ENCODE measurements at places on chromosomes 2 and 18.
A peak's percentile ranks its signal among the peaks of the same experiment; 100 is the strongest.

- DNase-seq = peak; percentile 17
These were observed 18.2 kb upstream of the GPR55 start for GRCh38 chr2:230942920-230943896.

- DNase-seq = no peak
These were observed 56.8 kb downstream of the ASAP2 start for GRCh38 chr2:9263428-9263827.

DNA sequence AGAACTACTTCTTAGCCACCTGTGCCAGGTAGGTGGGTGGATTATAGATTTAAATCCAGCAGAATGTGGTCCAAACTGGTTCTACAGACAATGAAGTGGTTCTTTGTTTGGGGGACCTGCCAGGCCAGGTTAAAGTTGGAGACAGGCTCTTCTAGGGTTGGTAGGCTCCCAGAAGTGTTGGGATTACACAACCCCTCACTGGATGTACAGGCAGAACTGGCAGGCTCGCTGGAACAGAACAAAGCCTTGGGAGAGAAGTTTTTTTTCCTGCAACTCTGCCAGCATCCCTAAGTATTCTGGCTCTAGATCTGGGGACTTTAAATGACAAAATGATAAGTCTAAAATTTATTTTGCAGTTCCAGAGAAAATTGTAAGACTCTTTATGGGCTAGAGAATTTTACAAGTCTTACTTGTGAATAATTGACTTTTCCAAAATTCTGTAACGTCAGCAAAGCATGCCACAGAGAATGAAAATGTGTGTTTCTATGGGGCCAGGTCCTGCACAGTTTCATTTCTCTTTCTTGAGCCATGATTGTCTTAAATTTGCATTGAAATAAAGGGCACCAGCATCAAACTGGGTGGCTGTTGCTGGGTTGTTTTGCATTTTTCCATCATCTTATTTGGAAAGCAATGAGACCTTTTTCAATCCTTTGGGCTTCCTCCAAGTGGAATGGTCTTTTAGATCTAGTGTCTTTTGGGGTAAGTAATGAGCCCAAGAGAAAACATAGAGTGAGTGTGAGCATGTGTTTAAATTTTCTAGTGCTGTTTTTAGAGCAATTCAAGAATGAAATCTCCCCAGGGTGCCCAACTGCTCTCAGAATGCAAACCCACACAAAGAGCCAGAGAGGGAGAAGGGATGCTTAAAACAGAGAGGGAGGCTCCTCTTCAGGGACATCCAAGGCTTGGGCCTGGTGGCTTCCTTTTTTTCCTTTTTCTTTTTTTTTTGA is 32.4 kb upstream of the ATL2 start:
- no peak for DNase-seq

DNA sequence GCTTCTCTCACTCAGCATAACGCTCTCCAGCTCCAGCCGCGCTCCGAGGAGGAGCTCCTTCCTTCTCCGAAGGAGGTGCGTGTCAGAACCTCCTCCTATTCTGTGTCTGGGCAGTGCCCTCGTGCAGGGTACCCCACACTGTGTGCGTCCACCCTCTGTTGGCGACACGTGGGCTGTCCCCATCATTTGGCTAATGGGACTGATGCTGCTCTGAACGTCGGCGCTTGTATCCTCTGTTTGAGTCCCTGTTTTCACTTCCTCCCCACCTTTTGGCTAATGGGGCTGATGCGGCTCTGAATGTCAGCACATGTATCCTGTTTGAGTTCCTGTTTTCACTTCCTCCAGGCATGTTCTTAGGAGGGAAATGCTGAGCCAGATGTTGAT is 22.2 kb downstream of the KCNG2 start:
- DNase-seq = no peak

GRCh38 chr2:66521291-66521922 is 86.5 kb downstream of the MEIS1 start:
- DNase-seq = no peak

- no peak for DNase-seq
These were observed 96.5 kb upstream of the PIEZO2 start for GRCh38 chr18:11245879-11246278.

DNA sequence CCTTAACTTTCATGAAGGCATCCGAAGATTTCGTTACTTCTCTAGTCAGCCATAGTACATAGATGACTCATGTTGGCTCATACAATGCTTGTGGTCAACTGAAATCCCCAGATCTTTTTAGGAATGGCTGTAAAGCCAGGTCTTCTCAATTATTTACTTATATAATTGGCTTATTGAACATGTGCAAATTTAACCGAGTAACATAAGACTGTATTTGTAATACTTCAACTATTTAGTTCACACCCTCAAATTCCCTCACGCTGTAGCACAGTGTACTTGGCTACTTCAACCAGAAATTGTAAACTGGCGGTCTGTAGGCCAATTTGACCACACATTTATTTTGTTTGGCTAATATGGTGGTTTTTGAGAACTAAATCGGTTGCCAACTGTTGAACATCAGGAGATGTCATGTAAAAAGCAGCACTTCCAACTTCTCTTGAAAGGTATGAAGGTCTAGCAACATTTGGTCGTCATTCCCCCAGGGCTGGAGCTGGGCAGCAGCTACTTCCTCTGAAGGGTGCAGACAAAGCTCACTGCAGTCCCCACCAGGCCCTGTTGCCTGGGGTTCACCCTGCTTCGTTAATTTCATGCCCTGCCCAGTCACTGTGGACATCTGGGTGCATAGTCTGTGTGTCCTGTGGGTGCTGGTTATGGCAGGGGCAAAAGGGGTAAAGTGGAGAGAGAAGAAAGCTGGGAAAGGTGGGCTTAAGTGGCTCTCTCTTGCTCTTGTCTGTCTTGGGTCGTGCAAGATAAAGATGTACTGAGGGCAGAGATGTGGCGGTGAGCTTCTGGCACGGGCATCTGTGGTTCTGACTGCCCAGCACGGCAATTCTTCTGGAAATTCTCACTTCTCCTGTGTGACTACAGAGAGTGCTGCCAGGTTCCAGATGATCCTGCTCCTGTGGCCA is 3.2 kb upstream of the SH3RF3 start:
- no peak for DNase-seq

DNA sequence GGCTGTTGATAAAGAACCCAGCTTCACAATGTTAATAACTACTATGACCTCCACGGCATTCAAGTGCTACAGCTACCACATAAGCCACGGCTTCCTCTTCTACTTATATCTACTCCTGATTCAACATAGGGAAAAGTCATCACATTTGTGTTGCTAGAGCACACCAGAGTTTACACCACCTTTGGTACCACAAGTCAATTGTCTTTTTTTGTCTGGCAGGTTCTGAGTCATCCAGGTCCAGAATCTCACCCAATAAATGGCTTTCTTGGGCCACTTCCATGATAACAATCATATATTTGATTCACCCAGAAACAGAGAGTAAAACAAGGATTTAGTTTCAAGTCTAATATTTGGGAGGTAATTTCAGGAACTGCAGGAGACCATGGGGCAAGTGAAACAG is 480.2 kb downstream of the TMX3 start:
- DNase-seq = no peak

- no peak for DNase-seq
These were observed 117.7 kb downstream of the B3GNT2 start for GRCh38 chr2:62313449-62314227.

DNA sequence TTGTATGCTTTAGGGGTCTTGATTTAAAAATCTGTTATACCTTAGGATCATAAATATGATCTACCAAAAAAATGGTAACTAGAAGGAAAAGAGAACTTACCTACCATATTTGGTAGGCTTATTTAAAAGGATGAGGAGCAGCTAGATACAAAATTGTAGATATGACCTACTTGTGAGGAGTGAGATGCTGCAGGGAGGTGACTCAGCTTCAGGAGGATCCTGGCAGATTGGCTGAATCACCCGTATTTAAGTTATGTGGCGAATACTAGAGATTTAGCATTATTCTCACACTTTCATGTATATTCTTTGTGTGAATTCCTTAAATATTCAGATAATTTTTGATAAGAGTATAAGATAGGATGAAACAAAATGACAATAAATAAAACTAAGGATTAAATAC is 657.3 kb upstream of the LINC00305 start:
- no peak for DNase-seq

GRCh38 chr2:22355816-22356433 is 1029.1 kb upstream of the KLHL29 start:
- DNase-seq = peak; percentile 14

- no peak for DNase-seq
These were observed 72.5 kb downstream of the SCG2 start for GRCh38 chr2:223529696-223530095.

GRCh38 chr2:62054916-62055450 is 140.9 kb upstream of the B3GNT2 start:
- DNase-seq = no peak

All from stimulated activated CD4-positive, alpha-beta T cell treated with anti-CD3 and anti-CD28 coated beads, Interleukin-4, amount 100 ng/mL, for 4 hours (primary cell).